ENCODE measurements at places on chromosomes 5 and 9.

GRCh38 chr9:38029915-38030638 is 39.0 kb downstream of the SHB start:
- DNase-seq: peak; percentile 52

DNA sequence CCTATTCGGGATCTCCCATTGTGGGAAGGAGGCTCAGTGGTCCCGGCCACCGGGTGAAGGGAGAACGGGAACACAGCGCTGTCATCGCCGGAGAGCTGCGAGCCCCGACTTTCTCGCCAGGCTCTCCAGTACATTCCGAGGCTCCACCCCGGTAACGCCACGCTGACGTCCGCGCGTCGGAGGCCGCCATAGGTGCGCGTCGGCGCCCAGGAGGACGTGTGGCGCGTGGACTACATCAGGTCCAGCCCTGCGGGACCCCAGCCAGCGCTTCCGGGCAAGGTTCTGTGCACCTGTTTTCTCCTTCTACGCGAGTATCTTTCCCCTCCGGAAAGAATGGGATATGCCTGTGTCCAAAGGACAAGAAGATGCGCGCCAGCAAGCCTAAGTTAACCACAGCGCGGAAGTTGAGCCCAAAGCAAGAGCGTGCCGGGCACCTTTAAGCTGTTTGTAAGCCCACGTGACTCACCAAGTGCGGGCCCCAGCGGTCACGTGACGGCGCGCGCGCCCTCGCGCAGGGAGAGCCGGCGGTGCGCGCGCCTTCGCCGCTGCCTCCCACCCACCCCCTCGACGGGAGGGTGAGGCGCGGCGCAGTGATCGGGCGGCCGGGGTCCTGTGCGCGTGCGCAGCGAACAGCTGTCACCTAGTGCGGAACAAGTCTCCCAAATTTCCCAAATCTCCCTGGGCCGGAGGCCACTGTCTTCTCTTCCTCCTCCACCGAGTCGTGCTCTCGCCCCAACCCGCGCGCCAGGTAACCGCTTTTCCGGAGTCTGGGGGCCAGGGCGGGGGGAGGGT is at the start of gene KDM4C:
Gene KDM4C (plus strand): TSS at position 518 of the 792 bp plus-strand sequence. CDS start 35,016 bp downstream, outside the sequence.
- peak; percentile 96 for DNase-seq

DNA sequence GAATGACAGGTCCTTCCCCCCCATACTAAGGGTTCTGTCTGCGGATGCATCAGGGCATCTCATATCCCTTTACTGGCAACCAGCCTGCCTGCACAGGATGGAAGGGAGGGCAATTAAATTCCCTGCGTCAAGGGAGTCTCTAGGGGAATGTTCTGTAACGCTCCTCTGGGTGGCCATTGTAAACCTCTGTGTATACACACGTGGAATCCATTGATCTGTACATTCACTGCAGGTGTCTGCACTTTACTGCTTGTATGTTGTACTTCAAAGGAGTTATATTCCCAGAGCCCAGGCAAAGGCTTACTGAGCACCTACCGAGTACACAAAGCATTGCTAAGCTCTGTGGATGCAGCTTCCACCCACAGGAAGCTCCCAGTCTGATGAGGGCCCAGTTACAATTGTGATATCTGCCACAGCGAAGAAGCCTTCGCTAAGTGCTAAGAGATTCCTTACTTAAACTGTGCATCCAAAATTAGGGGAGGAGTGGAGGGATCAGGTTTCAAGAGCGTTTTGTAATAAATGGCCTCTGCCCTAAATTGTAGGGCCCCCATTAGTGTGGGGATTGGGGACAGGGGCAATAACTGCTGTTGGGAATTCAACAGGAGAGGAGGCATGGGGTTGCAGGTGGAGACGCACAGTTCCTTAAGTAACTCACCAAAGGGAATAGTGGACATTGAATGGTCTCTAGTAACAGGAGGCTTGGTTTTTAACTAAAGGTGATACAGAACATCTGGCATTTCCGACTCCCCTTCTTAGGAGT is 1.5 kb upstream of the RETREG1 start:
- DNase-seq: no peak

DNA sequence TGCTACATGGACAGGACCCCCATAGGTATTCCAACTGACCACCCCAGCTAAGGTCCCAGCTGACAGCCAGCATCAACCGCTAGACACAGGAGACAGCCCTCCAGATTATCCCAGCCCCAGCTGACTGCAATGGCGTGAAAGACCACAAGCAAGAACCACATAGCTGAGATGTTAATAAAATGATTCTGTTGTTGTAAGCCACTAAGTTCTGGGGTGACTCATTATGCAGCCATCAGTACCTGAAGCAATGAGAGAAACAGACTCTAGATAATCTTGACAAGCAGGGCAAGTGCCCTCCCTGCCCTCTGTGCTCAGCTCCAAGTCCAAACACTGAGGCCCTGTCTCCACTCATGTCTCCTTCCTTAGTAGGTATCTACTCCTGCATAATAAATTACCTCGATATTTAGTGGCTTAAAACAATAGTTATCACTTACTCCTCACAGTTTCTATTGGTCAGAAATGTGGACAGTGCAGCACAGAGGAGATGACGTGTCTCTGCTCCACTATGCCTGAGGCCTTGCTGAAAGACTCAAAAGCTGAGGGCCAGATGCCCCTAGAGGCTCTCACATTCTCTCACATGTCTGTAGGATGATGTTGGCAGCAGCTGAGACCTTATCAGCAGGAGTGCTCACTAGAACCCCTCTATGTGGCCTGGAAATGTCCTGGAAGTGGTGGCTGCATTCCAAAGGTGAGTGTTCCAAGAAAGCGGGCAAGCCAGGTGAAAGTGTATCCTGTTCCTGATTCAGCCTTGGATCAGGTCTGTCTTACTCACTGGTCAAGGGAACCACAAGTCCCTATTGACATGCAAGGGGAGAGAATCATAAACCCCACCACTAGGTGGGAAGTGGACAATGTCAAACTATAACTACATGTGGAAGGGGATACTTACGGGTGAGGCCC is 2.5 kb downstream of the MGAT1 start:
- DNase-seq: no peak

DNA sequence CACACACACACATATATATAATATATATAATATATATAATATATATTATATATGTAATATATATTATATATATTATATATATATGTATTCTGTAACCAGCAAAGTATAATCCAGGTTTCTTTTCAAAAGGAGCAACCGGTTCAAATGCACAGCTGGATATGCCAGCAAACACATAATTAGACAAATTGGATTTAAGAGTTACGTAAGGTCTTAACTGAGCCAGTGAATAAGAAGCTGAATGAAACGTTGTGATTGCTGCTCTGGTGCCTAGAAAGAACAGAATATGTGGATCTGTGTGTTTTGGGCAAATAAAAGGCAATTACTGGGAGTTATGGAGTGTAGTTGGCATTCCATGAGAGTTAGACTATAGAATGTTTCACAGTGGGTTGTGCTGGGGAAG is 178.1 kb downstream of the SLF1 start:
- DNase-seq: no peak
